ENCODE measurements at places on chromosomes 6 and 20.

- no peak for DNase-seq
Measured at GRCh38 chr20:36017048-36017951, 48.9 kb downstream of the CNBD2 start.

- peak; percentile 14 for DNase-seq
Measured at GRCh38 chr6:89984926-89985750, 90.9 kb downstream of the GJA10 start.

DNA sequence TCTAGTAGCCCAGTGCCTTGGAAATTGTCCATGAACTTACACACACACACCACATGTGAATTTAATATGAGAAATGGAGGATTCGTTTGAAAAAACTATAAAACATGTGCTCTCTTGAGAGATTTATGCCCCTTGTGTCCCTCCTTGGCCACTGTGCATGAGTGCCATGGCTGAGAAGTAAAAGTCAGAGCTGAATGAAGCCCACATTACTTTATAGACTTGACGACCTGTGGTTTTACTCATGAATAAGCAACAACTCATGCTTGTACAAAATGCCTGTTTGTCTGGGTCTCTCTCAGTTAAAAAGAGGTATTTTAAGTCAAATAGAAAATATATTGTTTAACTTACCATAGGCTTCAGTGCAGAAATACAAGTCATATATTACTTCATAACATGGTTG, 102.7 kb downstream of the KCNQ5 start:
- DNase-seq, result no peak

- DNase-seq, result no peak
Measured at GRCh38 chr6:39494998-39495397, 172.5 kb upstream of the KCNK16 start.

- DNase-seq, result no peak
Measured at GRCh38 chr6:89085409-89086205, 5.1 kb downstream of the PNRC1 start.

- DNase-seq, result no peak
Measured at GRCh38 chr20:10868299-10868698, 194.5 kb upstream of the JAG1 start.

DNA sequence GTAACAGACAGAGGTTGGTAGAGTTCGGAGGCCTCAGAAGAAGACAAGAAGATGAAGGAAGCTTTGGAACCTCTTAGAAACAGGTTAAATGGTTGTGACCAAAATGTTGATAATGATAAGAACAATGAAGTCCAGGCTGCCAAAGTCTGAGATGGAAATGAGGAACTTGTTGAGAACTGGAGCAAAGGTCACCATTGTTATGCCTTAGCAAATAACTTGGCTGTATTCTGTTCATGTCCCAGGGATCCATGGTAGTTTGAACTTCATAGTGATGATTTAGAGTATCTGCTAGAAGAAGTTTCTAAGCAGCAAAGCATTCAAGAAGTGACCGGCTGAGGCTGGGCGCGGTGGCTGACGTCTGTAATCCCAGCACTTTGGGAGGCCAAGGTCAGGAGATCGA, 11.1 kb upstream of the LSM14B start:
- DNase-seq, result no peak

DNA sequence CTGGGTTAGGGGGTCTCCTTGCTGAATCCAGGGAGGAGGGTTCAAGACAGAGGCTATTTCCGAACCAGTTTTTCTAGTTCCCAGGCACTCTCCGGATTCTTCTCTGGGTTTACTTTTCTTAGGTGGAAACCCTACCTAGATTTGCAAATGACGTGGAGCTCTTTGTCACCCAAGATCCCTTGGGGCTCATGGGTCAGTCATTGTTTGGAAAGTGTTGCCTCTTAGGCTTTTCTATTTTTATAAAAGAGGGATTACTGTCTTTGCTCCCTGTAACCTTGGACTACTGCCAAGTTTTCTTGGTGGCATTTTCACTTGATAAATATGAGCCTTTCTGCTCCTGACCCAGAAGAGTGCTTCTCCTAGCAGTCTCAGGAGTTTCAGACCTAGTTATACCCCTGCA, 33.6 kb downstream of the FAM209B start:
- peak; percentile 4 for DNase-seq

- no peak for DNase-seq
Measured at GRCh38 chr20:45814314-45814713, 1.9 kb downstream of the UBE2C start.

DNA sequence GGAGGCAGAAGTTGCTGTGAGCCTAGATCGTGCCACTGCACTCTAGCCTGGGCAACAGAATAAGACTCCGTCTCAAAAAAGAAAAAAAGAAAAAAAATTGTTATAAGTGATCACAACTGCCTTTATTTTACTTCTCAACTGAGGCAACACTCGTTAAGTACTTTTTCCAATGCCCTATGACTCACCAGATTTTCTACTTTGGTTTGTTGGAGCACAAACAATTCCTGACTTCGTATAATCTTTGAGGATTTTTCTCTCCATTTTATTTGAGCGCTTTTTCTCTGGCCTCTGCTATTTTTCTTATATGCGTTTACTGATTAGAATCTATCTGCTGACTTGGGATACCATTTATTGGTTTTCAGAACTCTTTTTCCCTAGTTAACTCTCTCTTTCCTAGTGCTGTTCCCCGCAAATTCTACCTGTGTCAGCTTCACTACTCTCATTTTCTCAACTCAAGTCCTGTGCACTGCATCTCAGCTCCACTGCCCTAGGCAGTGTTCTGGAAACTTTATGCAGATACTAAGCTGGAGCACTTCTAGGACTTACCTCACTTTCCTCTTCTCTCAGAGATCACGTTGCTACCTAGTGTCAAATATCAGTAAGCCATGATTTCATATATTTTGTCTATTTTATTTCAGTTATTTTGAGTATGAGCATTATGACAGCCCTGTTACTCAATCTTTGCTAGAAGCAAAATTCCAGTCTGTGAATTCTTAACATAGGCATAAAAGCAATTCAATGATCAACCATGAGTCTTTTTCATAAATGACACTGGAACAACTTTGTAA, 1120.1 kb upstream of the CITED2 start:
- DNase-seq, result no peak

DNA sequence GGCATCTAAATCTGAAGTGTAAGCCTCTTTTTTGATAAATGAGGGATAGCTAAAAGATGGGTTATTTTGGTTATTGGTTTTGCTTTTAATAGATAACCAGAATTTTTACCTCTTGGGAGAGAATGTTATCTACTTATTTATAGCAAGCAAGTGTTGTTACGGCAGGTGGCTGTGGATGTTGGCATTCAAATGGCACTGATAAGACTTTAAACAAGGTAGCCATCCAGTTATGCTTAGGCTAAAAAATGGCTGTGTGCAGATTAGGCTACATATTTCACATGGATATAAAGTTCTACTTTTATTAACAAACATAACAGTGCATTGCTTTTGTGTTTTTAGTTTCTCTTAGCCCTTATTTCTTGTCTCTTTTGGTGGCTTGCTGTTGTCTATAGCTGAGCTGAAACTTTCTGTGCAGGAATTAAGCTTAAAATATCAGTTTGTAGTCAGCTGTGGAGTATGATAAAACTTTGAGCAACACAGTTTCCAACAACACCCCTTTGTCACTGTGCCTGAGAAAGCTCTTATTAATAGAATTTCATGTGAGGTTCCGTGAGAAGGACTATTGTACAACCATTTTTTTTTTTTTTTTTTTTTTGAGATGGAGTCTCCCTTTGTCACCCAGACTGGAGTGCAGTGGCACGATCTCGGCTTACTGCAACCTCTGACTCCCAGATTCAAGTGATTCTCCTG, 28.8 kb downstream of the CARMIL1 start:
- no peak for DNase-seq

- DNase-seq, result peak; percentile 31
Measured at GRCh38 chr20:47784599-47785310, 526 bp downstream of the SULF2 start.

- DNase-seq, result no peak
Measured at GRCh38 chr6:20024316-20024673, 187.1 kb downstream of the ID4 start.

- no peak for DNase-seq
Measured at GRCh38 chr20:48795732-48796131, 32.1 kb downstream of the PREX1 start.

GRCh38 chr6:122102026-122102425, 297.4 kb upstream of the HSF2 start:
- DNase-seq, result no peak

All from DMS 273 treated with DMSO at 0.1 percent for 48 hours (cell line).